HFFc6 (cell line): ENCODE measurements at places on chromosomes 16 and 17. TPM values are rescaled to one million over a fixed set of nuclear protein-coding genes. Genes with fewer than 3 reads are reported as not detected.

Gene KCNJ16
- not detected in 3 replicates for total RNA-seq

Gene SMIM22
- not detected in 3 replicates for total RNA-seq

Gene TM4SF5
- not detected in 3 replicates for total RNA-seq

Gene TMEM88
- 0.57 and 1.2 TPM in 2 replicates for total RNA-seq

Gene NLRC3
- not detected in 2 replicates for total RNA-seq

Gene IRF8
- not detected in 2 replicates for total RNA-seq

Gene CEP112
- total RNA-seq, result 5.9 to 7.5 TPM (median 7.3 TPM) in 3 replicates

Gene RNF227
- total RNA-seq, result 2.6 to 3.8 TPM (median 3.5 TPM) in 3 replicates

Gene TNFSF12
- total RNA-seq, result 22.4 and 28.0 TPM in 2 replicates

Gene ADAMTS18
- total RNA-seq, result not detected in 3 replicates

Gene C16orf96
- not detected in 3 replicates for total RNA-seq

Gene PRSS22
- total RNA-seq, result not detected in 3 replicates
